Stimulated activated naive CD8-positive, alpha-beta T cell treated with anti-CD3 and anti-CD28 coated beads, Interleukin-15, amount 100 ng/mL, for 72 hours (primary cell): ENCODE measurements at places on chromosomes 4 and X.

DNA sequence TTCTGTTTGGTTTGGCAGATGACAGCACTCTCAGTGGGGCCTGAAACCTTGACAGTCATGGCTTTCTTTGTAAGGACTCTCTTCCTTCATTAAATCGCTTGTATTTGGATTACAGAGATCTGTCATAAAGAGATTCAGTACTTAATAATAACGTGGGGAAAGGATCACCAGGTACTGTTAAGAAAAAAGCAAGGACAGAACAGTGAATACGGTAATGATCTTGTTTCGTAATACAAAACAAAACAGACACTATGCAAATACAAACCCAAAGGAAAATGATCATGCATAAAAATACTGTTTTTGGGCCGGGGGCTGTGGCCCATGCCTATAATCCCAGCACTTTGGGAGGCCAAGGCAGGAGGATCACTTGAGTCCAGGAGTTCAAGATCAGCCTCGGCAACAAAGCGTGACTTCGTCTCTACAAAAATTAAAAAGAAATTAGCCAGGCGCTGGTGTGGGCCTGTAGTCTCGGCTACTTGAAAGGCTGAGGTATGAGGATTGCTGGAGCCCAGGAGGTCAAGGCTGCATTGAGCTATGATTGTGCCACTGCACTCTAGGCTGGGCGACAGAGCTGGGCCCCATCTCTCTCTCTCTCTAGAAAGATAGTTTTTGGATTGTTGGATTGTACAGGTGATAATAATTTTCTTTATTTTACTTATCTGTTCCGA is 64.6 kb downstream of the TRAPPC11 start:
- no peak for DNase-seq

DNA sequence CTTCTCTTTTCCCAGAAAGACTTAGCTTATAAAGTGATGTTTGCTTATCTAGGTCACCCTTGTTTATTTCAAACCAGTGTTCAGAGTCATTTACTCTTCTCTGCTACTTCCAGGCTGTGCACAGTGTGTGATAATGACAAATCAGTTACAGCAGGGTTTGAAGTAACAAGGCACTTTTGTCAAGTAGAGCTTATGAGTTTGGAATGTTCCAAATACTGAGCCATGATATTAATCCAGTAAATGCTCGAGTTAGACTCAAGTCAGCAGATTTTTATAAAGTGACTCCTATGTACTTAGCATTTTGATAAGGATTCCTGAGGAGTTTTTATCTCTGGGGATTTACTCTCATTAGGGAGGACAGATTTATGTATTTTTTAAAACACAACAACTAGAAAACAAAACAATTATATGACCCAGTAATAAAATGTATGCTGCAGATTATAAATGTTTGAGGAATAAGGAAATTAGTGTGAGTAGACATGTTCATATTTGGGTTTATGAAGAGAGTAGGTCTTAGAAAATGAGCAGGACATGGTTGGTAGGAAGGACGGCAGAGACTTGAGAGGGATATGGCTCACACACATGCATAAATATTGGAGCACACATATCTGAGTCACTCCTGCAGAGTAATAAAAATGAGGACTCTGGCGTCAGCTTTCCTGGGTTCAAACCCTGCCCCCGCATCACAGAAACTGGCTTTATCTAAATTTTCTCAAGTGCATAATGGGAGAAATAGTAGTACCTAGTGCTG is 271.2 kb downstream of the FBXO8 start:
- no peak for DNase-seq

DNA sequence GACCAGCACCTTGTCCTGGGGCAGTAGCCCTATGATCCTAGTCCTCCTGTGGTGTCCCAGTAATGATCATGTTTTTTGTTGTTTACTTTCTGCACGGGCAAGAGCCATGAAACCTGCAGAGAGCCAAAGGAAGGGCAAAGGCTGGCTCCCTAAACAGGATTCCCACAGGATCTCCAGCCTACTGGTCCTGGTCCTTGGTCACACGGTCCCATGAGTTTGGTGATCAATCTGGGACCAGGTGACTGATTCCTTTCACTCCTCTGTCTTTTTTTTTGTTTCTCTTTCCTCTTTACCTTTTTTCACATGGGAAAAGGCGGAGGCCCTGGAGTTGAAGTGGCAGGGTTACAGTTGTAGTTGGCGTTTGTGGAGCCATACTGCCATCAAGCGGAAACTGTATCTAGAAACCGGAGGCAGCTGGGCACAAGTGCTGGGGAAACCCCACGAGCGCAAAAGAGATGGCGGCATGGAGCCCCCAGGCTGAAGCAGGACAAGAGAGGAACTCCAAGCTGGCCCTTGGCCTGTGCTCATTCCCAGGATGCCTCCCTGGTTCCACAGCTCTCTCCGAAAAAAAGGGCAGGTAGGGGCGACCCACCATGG is 34.6 kb downstream of the NBDY start:
- no peak for DNase-seq

DNA sequence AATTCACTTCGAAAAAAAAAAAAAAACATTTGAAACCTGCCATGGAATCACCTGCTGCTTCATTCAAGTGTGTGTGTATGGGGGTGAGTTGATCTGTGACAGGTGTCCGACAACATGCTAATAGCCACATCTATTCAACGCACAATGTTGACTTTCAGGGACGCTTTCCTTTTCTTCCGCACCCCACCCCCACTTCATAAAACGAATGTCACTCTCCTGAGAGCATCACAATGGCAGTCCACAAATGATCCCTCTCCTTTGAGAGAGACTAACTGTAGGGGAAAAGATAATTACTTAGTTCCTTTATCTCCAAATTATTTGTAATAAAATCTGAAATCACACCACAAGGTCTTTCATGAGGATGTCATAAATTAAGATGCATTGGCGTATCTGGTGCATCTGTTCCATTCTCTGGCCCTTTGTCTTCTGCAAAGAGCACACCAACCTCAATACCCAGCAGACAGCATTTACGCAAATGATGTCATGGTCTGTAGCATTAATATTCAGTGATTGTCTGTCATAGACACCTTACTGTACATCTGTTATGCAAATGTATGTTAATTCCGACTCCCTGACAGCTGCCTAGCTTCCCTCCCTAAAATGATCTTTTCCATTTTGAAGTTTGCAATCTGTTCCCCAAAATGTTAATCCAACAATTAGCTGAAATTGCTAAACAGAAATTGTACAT is 640.0 kb upstream of the BOD1L1 start:
- no peak for DNase-seq

DNA sequence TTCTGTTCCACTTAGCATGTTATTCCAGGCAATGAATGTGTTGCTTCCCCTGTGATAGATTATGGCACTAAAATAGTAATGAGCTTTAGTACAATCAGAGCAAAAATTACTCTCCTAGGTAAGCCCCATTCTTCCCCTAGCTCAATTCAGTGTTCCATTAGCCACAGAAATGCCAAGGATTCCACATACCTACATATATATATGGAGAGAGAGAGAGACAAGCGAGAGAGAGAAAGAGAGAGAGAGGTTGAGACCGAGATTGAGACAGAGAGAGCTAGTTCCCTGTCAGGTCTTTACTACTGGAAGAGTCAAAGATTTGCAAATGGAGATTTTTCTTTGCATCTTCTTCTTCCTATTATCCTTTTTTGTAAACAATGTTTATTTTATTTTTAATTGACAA is 8.7 kb downstream of the LIMCH1 start:
- DNase-seq = no peak

- DNase-seq = no peak
These were observed 541.4 kb upstream of the BOD1L1 start for GRCh38 chr4:14168919-14169318.

GRCh38 chr4:155545456-155545855 is 121.2 kb upstream of the GUCY1A1 start:
- DNase-seq = no peak
